ENCODE measurements at places on chromosomes 11 and 22.

GRCh38 chr22:24523873-24524272, 28.7 kb downstream of the UPB1 start:
- no peak for DNase-seq

DNA sequence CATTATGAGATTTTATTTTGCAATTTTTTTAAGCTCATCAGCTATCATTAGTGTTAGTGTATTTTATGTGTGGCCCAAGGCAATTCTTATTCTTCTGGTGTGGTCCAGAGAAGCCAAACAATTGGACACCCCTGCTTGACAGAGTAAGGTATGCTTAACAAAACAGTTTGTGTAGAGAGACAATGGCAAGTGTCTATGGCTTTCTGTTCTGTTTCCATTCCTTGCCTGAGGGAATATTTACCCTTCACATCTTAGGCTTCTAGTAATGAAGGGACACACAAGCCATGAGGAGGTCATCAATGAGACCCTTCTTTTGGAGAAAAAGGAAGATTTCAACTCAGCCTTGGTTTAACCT, 1278.4 kb upstream of the TENM4 start:
- DNase-seq: no peak

- DNase-seq: no peak
Observed at GRCh38 chr11:104916442-104916841, 18.2 kb upstream of the CASP12 start.

- no peak for DNase-seq
Observed at GRCh38 chr11:105100206-105100605, 39.4 kb downstream of the CARD18 start.

DNA sequence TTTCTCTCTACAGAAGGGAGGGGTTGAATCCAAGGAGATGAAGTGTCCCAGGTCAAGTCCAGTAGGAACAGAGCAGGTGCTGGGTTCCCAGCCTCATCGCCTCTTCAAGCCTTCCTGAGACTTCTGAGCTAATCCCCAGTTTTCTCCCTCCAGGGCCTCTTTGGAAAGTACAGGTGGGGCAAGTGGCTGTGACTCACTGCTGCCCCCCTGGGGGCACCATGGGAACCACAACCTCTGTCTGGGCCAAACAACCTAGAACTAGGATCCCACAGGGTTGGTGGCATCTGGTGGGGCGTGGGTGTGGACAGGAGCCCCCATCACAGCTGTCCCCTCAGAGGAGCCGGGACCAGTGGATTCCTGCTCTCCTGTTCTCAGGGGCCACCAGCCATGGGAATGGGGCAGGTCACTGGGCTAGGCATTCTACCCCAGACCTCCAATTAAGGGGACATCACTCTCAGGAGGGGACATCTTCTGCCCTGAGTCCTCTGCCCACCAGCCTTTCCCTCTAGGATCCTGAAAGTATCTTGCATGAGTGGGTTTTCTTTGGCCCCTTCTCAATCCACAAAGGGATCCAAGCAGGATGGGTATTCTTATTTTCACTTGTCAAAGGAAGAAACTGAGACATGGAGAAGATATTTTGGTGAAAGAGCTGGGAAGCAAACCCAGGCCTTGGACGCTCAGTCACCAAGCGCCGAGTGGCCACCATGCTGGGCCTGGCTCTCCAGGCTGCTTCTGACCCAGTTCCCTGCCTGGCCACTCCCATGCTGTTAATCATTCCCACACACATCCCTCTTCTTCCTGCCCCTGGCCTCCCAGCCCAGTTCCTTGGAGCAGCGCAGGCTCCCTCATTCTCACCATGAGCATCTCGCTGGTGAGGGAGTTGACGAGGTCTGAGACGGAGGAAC, 23.8 kb downstream of the LRRC10B start:
- DNase-seq: peak; percentile 32
